ENCODE measurements at places on chromosomes 2 and 18. TPM values are rescaled to one million over a fixed set of nuclear protein-coding genes. Genes with fewer than 3 reads are reported as not detected.

GRCh38 chr2:127355407-127356008 is 32.3 kb downstream of the MAP3K2 start:
- no peak for DNase-seq

DNA sequence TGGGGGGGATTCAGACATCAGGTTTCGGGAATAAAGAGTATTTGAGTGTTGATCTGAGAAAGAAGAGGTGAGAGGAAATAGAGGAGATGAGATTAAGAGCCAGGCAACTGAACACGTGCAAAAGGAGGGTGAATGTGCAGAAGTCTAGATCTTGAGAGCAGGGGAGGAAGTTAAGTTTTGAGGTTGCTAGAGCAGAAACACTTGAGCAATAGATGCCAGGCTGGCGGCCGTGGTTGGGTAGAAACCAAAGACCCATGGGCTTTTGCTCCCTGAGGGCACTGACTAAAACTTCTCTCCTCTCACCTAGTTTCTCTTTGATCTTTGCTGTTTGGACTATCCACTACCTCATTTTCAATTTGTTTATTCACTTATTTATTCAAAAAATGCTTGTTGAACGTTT is 116.0 kb downstream of the CDC42EP3 start:
- DNase-seq = no peak

DNA sequence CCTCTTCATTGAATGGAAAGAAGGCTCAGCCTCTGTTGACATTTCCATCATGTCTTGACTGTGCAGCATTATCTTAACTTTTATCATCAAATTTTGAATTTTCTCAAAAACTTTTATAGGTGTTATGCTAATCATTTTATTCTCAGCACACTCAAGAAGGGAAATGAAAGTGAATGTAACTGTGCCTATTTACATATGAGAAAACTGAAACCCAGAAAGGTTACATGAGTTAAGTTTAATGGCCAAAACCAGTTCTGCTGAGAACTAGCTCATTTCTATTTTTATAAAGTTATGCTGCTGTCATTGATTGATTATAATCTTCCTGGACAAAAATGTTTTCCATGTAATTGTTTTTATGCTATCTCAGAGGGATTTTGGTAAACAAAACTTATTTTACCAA is 618.8 kb upstream of the NRXN1 start:
- DNase-seq = no peak

Gene TOGARAM2
- 2.1 TPM for polyA plus RNA-seq

Gene YES1
- polyA plus RNA-seq = 67.1 TPM

Gene CYP27A1
- polyA plus RNA-seq = 42.8 TPM

Gene PSTPIP2
- 9.1 TPM for polyA plus RNA-seq

DNA sequence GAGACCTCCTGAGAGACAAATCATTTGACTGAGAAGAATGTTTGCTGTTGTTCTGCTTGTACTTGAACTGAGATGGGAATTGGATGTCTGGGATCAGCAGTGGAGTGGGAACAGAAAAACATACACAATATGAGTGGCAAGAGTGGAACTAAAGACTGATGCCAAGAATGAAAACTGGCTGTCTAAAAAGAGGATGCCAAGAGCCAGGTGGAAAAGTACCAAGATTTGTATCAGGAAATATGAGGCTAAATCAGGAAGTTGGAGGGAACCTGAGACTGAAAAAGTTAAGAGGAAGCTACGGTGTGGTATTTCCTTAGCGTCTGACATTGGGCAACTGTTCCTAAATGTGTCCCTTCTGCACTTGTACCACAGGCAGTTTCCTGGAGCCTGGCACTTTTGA is 440.9 kb upstream of the CELF4 start:
- DNase-seq = no peak

Gene TP53I3
- 48.2 TPM for polyA plus RNA-seq

Gene CDKL4
- polyA plus RNA-seq = 0.67 TPM

DNA sequence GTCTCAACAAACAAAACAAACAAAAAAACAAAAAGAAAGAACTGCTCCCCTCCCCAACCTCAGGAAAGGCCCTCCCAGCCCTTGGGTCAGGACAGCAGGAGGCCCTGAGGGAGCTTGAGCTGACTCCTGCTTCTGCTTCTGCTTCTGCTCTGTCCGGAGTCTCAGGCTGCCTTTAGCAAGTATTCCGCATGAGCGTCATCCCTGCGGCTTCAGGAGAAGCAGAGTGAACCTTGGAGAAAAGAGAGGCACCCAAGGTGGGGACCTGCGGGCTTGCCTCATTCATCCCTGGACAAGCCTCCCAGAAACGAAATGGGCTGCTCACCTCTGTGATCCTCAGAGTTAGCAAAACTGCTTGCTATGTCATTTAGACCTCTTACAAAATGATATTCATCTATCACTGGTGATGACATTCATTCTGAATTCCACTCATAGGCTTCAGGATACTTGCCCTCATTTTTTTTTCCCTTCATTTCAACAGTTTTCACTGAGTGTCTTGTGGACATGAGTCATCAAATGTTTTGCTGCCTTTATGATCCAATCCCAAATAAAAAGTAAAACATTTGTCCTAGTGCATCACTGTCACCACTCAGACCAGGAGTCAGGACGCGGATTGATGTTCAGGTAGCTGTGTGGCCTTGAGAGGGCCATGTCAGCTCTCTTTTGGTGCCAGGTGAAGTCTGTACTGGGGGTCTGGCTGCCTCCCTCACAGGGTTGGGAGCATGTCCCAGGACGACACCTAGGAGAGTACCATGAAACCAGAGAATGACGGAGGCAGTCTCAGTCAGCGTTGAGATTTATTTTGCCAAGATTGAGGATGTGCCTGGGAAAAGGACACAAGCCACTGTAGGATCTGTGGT is 51.7 kb downstream of the IMPA2 start:
- no peak for DNase-seq

Gene ALK
- polyA plus RNA-seq = 0.35 TPM

GRCh38 chr2:224946895-224947294 is 95.4 kb downstream of the DOCK10 start:
- no peak for DNase-seq

- DNase-seq = no peak
These were observed 117.0 kb downstream of the AP1S3 start for GRCh38 chr2:223720367-223720766.

- DNase-seq = no peak
These were observed 258.1 kb downstream of the GBX2 start for GRCh38 chr2:235910067-235910466.

- no peak for DNase-seq
These were observed 269.7 kb downstream of the ALPK2 start for GRCh38 chr18:58359218-58359617.

GRCh38 chr2:238096311-238097011 is 3.7 kb upstream of the ESPNL start:
- DNase-seq = no peak

Gene DNAJC5G
- polyA plus RNA-seq = 1.4 TPM

- DNase-seq = no peak
These were observed 127.3 kb downstream of the BCL2 start for GRCh38 chr18:63192126-63192884.

Measured in renal cortex interstitium (tissue), 15 donors.